ENCODE measurements at places on chromosomes 7 and 10. TPM values are rescaled to one million over a fixed set of nuclear protein-coding genes. Genes with fewer than 3 reads are reported as not detected.

- no peak for DNase-seq
Observed at GRCh38 chr10:74234569-74234968, 83.5 kb downstream of the ADK start.

GRCh38 chr10:128051548-128051947, 74.7 kb downstream of the MKI67 start:
- no peak for DNase-seq

DNA sequence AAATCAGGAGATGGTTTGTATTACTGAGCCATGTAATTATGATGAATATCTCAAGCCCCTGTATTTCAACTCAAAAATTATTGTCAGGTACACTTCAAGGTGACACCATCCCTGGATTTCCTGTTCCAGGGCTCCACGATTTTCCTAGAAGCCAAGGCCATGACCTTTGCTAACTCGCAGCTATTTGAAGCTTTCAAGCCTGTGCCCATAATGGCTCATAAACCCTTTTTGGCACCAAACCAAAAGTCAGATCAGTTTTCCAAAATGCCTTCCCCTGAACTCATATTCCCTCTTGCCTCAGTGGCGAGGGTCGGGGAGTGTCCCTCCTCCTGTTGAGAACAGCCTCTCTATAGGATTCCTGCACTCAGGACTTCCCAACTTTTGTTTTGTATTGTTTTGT, 70.8 kb downstream of the HIP1 start:
- DNase-seq, result no peak

GRCh38 chr10:28709001-28709710, 31.8 kb downstream of the BAMBI start:
- no peak for DNase-seq

DNA sequence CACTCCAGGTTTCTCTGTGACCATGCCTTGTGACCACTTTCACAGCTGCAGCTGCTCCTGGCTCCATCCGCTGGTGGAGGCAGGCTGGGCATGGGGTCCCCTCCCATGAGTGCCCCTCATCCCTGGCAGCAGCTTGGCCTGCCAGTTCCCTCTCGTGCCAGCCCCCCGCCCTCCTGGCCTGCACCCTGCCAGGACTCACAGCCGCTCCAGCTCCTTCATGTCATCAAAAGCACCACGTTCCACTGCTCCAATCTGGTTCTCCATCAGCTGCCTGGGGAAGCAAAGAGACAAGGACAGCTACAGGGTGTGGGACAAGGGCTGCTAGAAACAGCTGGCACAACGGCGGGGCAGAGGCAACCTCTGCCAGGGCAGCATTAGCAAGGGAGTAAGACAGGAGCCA, 22.6 kb downstream of the SLIT1 start:
- DNase-seq, result no peak

DNA sequence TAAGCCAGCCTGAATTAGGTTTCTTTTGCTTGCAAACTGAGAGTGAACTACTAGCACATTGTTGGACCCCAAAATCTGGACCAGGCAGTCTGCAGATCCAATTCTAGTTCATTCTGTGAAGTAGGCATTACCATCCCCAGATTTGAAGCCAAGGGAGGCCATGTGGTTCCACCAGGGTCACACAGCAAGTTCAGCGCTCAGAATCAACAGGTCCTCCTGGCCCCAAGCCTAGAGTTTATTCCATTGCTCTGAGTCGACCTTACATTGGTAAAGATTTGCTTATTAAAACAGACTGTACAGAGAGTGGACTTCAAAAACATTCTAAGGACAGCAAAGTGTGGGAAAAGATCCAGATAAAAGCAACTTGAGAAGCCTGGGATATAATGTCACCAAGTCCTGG, 50.9 kb downstream of the AFAP1L2 start:
- no peak for DNase-seq

- no peak for DNase-seq
Observed at GRCh38 chr10:45006276-45007030, 5.7 kb downstream of the ZNF22 start.

- DNase-seq, result no peak
Observed at GRCh38 chr10:17781856-17782255, 27.3 kb upstream of the MRC1 start.

DNA sequence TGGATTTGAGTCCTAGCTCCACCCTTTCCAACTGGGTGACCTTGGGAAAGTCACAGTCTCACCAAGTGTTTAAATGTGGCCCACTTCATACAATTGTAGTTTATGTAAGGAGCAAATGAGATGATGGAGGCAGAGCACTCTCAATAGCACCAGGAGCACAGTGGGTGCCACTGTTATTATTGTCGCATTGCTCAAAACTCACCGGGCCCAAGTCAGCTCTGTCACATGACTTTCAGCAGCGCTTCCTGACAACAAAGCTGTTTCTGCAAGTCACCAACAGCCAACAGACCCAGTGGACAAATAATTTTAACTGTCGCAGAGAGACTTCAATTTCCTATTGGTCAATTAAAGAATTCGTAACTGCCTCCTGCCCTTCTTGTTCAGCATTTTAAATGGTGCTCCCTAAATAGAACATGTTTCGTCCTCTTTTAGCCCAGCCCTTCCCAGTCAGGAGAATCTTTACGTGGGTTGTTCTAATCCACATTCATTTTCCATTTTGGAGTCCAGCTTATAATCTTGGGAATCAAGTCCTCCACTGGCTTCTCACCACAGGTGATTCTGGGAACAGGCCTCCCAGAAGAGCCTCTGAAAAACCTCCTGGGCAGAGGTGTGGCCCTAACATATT, 415.6 kb upstream of the NPVF start:
- no peak for DNase-seq

GRCh38 chr10:122659651-122660050, 40.0 kb downstream of the C10orf120 start:
- DNase-seq, result no peak

Gene ZNF853
- total RNA-seq, result 0.78 TPM

Gene CADPS2
- not detected for total RNA-seq
